ENCODE measurements at places on chromosomes 5 and 9.

DNA sequence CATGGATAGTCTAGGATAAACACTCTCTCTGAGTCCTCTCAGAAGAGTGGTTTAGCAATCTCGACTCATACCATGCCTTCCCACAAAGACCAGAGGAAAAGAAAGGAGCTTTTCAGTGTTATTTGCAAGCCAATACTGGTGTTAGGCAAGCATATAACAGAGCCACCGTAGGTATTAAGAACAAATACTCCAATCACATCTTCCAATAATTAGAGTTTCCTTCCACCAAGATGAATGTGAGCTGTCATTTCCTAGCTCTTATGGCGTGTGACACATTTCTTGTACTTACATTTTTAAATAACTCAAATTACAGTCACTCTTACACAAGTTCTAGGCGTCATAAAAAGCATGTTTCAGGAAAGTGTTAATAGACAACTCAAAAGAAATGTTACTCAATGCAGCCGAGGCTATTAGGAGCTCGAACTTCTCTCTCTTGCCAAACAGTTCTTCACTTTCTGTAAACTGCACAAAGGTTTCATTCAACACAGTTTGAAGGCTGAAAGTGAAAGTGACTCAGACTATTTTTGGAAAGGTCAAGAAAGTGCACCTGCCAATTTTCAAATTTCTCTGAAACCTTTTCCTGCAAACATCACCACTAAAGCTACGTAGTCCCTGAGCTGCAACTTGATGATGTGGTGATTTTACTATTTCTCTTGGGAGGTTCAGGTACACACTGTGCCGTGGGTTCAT, 153.8 kb downstream of the AUH start:
- peak; percentile 40 for DNase-seq

DNA sequence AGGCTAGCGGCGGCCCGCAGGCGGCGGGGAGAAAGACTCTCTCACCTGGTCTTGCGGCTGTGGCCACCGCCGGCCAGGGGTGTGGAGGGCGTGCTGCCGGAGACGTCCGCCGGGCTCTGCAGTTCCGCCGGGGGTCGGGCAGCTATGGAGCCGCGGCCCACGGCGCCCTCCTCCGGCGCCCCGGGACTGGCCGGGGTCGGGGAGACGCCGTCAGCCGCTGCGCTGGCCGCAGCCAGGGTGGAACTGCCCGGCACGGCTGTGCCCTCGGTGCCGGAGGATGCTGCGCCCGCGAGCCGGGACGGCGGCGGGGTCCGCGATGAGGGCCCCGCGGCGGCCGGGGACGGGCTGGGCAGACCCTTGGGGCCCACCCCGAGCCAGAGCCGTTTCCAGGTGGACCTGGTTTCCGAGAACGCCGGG, 253 bp downstream of the SLC12A2 start:
- no peak for DNase-seq

DNA sequence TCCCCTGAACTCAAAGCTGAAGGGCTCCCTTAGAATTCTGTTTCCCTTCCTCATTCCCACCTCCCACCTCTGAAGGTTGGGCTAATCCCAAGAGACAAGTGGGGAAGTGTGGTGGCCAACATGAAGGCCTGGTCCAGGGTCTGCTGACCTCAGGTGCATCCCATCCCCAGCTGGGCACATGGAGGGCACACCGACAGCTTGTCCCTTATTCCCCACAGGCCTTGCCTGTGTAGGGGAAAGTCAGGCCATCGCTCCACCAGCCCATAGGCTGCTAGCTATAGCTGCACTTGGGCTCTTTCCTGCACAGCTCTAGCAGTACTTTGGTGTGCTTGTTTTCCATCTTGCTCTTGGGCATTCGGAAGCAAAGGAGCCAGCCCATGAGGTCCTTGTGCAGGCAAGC, 247.7 kb downstream of the CDH12 start:
- DNase-seq = no peak

- DNase-seq = no peak
Observed at GRCh38 chr5:130335117-130335516, 430.9 kb downstream of the CHSY3 start.

GRCh38 chr5:170011751-170012150, 31.5 kb upstream of the INSYN2B start:
- no peak for DNase-seq

DNA sequence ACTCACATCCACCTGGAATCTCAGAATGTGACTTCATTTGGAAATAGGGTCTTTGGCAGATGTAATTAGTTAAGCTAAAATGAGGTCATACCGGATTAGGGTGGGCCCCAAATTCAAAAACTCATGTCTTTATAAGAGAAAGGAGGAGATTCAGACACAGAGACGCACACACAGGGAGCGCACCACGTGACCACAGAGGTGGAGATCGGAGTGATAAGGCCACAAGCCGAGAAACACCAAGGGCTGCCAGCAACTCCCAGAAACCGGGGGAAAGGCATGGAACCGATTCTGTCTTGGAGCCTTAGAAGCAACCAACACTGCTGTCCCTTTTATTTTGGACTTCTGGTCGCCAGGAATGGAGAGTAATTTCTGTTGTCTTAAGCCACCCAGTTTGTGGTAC, 31.8 kb upstream of the LMX1B start:
- DNase-seq = no peak

GRCh38 chr5:53023969-53024368, 34.8 kb downstream of the ITGA2 start:
- peak; percentile 67 for DNase-seq

DNA sequence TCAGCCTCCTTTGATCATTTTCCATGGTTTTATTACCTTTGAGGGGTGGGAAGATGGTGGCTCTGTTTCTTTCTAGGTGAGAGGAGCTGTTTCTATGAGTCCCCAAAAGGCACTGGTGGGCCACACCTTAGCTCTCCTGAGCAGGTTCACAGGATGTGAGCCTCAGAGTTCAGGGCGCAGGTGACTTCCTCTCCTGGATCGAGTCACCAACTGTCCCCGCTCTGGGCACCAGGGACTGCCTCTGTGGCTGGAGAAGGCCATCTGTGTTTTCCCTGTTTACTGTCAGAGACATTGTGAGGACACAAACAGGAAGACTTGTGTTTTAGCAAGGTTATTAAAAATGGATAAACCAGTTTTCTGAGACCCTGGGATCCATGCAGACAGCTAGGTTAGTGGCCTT, 68.5 kb downstream of the IL31RA start:
- DNase-seq = no peak

GRCh38 chr5:152427721-152428120, 22.6 kb upstream of the NMUR2 start:
- no peak for DNase-seq

- no peak for DNase-seq
Observed at GRCh38 chr9:125966959-125967711, 220.0 kb downstream of the PBX3 start.

GRCh38 chr9:37602817-37603216, 10.4 kb upstream of the TOMM5 start:
- no peak for DNase-seq

GRCh38 chr5:151141535-151141934, 16.0 kb downstream of the ANXA6 start:
- no peak for DNase-seq

GRCh38 chr9:83385317-83385716, 152.9 kb downstream of the FRMD3 start:
- DNase-seq = no peak

- no peak for DNase-seq
Observed at GRCh38 chr5:104345222-104346016, 782.8 kb upstream of the NUDT12 start.

- DNase-seq = no peak
Observed at GRCh38 chr5:1319436-1320256, 24.8 kb upstream of the TERT start.

GRCh38 chr9:71987471-71988371, 72.7 kb downstream of the C9orf57 start:
- no peak for DNase-seq

- no peak for DNase-seq
Observed at GRCh38 chr9:19404283-19405075, 4.3 kb upstream of the ACER2 start.

GRCh38 chr9:79120941-79121340, 450.8 kb upstream of the TLE4 start:
- DNase-seq = no peak

GRCh38 chr9:106620866-106621265, 242.1 kb upstream of the ZNF462 start:
- DNase-seq = no peak

DNA sequence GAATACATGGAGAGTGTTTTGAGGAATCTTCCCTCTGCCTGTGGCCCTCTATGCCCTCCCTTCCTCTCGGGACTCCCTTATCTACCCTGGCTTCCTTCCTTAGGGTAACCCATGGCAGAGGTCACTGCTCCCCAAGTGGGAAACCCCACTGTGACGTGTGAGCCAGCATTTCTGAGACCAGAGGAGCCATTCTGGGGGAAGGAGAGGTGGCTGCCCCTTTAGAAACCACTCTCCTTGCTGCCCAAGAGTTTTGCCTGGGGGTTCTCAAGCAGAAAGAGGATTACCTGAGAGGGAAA, 23.1 kb downstream of the CCNJL start:
- no peak for DNase-seq

DNA sequence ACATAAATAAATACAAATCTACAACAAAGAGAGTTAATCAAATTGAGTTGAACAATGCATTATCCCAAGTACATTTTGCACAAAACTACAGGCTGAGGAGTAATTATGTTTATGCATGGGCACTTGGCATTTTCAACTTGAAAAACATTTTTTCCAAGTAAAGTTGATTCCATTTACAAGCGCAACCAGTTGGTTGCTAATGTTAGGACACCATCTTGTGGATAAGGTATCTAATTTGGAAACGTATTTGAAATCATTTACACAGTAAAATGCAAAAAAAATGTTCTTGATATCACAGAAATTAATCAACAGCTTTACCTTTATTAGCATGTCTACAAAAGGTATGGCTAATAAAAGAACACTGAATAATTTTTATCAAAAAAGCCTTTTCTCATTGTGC, 18.8 kb downstream of the FTMT start:
- no peak for DNase-seq

GRCh38 chr5:52262844-52263243, 524.9 kb upstream of the ITGA1 start:
- DNase-seq = no peak

DNA sequence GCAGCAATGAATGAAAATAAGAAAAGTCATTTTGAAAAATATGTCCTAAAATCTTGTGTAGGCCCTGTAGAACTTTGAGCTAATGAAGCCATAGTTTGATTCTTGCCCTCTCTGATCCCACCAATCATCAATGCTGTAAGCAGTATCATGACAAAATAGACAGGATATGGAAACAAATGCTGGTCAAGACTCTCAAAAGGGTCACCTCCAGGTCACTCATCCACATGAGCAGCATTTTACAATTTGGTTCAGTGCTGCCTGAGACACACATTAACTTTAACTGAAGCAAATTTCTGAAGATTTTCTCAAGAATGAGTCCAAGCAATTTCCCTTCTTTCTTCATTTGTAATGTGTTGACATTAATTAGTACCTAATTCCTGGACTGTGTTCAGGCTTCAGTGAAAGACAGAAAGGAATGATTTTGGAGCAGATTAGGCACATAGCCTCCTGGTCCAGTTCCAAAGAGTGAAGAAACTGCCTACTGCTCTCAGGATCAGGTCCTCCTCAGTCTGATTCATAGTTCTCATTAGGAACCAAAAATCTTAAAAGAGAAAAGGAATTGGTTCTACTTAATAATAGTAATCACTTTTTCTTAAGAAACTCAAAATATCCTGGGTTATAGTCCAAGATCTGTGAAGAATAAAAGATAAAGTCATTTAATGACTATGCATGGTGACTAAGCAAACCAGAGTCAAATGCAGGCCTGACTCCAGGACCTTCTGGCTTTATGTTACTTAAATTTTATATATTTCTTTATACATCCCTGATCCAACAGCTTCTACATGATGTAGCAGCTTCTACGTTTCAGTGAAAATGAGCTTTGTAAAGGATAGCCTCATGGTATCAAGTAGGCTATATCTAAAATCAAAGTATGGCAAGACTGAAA, 192.1 kb upstream of the RGMB start:
- DNase-seq = no peak

- DNase-seq = no peak
Observed at GRCh38 chr5:140633021-140633471, at the start of gene CD14. Gene CD14, minus strand, starts transcription at chr5:140633175. Its CDS starts 104 bp downstream, at chr5:140633071.

DNA sequence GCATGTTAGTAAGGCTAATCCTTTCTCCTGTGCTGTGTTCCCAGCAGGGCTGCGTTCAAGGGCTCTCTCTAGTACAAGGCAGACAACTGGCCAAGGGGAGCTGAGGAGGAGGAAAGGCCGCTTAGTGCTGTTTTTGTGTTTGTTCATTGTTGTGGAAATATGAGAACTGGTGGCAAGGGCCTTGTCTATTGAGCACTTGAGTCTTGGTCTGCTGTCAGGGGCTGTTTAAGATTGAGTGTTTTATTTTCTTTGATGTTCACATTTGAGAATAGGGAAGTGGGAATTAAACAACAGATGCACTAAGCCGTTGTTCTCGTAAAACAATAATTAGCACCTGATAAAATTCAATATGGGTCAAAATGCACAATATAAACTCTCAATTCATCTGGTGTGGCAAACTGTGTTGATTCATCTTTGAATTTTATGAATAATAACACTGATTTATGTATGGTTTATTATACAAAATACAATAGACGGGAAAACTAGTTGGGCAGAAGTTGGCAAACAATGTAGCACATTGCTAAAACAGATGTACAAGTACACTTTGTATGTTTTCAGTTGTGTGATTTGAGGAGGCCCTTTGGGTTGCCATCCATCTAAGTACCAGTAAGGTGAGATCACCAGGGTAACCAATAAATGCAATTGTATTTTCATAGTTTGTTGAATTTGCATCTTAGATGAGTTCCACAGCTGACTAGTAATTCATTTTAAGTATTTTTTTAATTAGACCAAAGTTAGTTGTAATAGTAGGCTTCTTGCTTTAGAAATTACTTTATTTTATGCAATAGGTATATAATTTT, 97.6 kb upstream of the GRHPR start:
- no peak for DNase-seq

- DNase-seq = no peak
Observed at GRCh38 chr5:98899456-98899855, 29.4 kb downstream of the CHD1 start.

All from AG09309 (cell line).